ENCODE measurements at places on chromosomes 7 and 10.

DNA sequence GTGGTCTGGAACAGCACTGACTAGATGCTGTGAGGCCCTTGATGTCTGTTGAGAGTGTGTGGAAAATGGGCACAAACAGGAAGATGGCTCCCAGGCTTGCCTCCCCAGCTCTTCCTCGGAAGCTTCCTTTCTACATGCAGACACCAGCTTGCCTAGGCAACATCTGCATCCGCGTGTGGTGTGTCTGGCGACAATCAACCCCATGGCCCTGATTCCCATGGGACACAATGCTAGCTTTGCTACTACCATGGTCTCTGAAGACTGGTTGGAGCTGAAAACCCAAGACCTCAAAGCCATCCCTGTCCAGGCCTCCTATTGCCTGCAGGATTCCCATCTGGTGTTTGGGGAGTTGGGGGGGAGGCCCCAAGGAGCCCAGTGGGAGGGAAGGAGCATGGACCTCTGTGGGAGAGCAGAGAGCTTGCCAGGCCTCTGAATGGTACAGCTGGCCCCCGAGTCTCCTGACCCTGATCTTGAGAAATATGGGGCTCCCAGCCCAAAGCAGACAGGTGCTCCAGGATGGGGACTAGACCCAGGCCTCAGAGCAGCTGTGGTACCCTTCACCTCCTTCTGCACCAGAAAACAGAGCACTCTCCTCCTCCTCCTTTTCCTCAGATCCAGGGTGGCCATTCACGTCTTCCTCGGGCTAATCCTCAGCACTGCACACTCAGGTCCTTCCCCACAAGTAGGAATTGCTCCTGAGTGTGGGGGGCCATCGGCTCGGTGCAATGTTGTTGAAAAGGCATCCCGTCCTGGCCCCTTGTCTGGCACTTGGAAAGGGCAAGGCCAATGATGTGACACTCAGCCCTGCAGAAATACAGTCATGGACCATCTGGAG is 57.6 kb downstream of the ARHGAP22 start:
- DNase-seq = no peak

DNA sequence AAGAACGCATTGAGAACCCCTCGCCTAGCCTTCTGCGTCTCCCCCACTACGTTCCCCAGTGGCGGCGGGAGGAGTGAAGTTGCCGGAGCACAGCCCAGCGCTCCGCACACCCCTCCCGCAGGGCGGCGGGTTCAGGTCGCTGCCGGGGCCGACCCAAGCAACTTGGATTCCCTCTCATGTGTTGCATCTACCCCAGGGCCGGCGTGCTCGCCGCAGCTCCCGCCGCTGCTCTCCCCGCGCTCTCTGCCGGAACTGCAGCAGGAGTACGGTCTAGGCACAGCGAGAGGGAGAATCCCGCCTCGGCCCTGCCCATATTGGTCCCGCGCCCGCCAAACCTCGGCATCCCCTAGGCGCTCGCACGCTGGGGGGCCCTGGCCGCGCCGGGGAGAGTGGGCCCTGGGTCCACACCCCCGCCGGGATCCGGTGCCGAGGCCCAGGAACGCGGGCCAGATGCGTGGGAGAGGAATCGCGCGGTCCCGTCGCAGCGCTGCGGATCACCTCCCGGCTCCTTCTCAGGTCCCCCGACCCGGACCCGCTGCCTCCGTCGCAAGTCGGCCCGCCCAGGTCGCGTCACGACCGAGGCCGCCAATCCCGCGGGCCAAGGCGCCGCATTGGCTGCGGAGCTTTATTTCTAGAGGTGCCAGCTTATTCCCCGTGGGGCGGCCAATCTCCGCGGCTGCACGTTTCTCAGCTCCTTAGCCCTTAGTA is 648 bp upstream of the TMEM243 start:
- peak; percentile 94 for DNase-seq

- peak; percentile 57 for DNase-seq
These were observed 326.3 kb downstream of the DNAJB6 start for GRCh38 chr7:157662981-157663716.

DNA sequence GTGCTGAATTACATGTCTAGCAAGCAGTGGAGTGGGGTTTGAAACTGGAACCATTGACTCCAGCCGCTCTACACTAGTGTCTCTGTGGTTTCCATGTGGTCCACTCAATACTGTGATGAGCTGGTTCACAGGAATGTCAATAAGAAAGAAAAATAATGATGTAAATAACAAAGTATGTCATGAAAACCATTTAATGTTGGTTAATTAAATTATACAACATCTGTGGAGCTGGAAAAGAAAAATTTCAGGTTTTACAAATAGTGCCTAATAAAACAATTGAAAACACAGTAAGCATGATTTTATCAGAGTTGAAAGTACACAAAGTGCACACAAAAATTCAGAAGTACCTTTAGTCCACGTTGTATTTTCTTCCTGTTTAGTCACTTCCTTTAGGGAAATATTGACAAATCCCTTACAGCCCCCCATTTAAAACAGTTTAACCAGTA is 28.7 kb upstream of the NAMPT start:
- no peak for DNase-seq

- no peak for DNase-seq
These were observed 97.7 kb downstream of the ARHGAP12 start for GRCh38 chr10:31830887-31831286.

DNA sequence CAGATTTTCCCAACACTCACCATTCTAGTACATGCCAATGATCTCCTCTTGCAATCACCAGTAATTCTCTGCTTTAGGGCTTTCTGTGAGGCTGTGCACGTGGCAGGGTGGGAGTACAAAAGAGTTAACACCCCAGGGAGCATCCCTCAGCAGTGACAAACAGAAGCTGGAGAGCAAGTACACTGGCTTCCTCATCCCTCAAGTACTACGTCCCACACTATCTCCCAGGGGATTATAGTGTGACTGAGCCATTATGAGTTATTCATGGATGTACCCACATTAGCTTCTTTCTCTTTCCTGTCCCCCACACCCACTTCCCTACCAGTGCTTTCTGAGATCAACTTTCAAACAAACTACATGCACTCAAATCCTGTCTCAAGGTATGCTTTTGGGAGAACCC is 1216.5 kb upstream of the AUTS2 start:
- DNase-seq = no peak

GRCh38 chr10:10054466-10054865 is 963.2 kb upstream of the CELF2 start:
- DNase-seq = no peak

DNA sequence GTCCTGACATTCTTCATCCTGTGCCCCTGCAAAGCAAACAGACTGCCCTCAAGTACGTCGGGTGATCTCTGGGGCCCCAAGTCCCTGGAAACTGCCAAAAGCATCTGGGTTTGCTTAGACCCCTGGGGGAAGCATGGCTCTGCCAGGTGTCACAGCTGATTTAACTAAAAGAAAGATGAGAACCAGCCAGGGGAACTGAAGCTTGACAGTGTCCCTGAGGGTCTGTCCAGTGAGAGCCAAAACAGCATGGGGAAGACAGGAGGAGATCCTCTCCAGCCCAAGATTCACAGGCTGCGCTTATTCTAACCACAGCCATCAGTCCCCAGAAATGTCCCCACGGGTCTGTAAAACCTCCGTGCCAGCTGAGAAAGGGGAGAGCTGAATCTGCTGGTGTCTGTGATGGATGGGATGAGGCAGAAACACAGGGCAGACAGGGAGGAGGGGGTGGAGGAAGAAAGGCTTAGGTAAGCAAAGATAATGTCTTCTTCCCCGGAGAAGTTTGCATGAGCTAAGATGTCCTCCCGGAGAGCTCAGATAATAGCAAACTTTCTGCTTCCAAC is 21.3 kb downstream of the CCDC3 start:
- no peak for DNase-seq

GRCh38 chr10:110865809-110866482 is 5.8 kb upstream of the PDCD4 start:
- DNase-seq = no peak

DNA sequence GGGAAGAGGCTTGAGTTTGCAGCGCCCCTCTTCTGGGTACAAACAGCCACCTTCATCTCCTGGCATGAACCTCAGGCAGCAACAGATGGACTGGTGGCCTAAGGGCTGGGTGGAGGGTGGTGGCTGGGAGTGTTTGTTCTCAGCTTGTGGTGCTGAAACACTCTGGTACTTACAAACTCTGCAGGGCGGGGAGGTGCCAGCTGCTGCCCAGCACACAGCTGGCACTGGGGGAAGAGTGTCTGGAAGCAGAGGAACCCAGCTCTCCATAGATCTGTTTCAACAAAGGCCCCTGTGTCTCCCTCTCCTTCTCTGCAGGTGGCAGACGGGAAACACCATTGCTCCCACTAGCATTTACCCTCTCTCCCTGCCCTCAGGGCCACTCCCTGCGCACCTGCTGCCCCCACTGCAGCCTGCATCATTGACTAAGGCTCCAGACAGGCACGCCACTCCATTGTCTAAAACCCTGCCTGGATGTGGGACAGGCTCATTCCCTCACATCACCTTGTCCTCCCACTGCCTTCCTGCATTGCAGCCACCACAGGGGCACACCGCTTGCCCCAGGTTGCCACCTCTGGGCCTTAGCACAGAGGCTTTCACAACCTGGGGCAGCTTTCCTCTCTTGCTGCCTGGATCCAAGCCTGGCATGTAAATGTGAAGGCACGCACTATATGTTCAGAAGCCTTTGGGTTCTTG is 6.5 kb downstream of the ARHGAP22 start:
- DNase-seq = no peak

GRCh38 chr10:81920213-81920829 is 45.3 kb downstream of the NRG3 start:
- DNase-seq = no peak
